ENCODE measurements at places on chromosomes 12 and 14.

DNA sequence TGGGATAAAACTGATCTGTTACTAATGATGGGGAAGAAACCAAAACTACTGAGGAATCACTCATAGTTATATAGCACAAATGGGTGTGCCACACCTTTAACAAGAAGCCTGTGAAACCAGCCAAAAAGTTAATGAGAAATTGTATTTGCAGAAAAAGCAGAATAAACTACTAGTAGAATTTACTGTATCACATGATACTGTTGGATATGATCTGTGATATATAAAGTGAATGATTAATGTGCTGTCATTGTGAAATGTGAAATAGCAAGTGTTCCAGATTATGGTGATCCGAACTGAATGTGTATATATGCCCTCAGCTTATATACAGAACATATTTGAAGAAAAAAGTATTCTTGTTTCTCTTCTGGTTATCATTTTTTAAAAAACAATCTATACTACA, 30.5 kb downstream of the VEZT start:
- no peak for DNase-seq

DNA sequence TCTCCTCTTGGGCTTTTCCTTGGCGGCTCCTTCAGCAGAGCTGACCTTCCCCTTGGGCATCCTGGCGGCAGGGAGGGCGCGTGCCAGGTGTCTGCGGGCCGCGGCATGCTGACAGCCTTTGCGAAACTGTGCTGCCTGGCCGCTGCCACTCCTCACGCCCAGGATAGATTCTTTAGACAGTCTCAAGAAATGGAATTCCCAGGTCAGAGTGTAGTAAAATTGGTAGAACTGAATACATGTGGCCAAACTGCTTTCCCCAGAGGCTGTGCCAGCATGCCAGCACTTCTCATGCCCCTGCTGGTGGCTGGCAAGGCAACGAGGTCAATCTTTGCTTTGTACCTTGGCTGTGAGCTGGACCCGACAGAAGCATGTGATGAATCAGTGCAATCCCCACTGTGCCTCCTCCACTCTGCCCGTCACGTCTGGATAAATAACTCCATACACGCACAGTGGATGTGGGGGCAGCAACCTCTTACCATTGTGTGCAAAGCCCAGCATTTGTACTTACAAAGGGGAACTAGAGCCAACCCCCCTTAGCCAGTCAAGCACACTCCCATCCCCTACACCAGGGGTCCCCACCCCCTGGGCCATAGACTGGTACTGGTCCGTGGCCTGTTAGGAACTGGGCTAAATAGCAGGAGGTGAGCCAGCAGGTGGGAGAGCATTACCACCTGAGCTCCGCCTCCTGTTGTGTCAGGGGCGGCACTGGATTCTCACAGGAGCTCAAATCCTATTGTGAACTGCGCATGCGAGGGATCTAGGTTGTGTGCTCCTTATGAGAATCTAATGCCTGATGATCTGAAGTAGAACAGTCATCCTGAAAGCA, 90.9 kb downstream of the ACTN1 start:
- DNase-seq = no peak

DNA sequence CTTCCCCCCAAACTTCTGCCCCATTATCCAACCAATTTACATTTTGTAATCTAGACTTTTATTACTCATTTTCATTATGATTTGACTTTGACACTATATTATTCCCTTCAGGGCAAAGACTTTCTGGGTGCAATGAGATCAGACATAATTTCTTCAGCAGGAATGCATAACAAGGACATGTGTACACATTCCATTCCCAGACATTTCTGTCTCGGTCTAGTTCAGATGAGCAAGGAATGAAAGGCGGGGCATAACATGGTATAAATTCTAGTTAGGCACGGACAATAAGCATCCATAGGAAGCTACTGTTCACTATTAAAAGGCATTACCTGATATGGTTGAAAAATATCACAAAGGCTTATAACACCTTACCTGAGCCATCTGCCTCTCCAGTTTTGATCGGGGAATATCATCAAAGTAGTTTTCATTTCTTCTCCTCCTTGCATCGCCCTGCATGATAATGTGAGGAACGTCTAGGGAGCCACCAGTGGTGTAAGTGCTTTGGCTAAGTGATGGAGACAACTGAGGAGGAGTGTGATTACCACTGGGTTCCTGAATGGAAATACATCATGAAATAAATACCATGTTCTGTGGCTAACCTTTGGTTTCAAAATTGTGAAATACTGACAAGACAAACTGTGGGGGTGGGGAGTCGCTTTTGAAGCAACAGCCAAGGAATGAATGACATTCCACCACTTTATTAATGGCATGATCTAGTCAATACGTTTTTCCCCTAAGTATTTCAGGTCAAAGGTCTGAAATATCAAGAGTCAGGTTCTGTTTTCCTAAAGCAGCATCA, 183.9 kb downstream of the APAF1 start:
- DNase-seq = no peak

GRCh38 chr14:45103806-45104205, 19.9 kb downstream of the PRPF39 start:
- no peak for DNase-seq

- DNase-seq = no peak
Measured at GRCh38 chr14:93023802-93024434, 91.8 kb downstream of the ITPK1 start.

DNA sequence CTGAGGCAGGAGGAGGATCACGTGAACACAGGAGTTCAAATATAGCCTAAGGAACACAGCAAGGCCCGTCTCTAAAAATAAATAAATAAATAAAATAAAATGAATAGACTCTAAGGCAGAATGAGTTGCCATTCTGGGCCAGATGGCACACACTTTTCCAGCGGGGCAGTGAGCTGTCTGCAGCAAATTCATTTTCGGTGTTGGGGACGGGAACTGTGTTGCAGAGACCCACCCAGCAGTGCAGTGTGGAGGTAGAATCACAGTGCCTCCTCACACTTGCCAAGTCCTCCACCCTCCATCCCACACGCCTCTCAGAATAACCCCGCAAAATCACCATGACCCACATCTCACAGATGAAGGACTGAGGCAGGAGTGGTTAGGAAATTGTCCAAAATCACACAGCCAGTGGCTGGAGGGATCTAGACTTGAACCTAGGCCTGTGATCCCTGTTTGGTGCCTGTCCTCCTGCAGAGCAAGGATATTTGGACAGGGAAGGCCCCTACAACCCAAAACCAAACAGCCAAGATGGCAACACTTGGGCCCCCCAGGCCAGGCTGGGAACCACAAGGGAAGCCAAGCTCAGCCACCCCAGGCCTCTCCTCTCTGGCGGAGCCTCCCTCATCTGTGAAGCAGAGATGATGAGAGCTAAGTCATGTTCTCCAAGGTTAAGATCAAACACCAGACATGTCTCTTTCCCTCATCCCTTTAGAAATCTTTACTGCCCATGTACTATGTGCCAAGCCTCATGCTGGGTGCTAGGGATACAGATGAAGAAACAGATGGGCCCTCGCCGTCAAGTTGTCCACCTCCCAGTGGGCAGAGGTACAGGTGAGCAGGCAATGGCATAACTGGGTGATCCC, 152.7 kb downstream of the DPF3 start:
- DNase-seq = no peak

- no peak for DNase-seq
Measured at GRCh38 chr14:104140213-104140462, 1.8 kb downstream of the KIF26A start.

GRCh38 chr12:2283916-2284315, 231.1 kb downstream of the CACNA1C start:
- DNase-seq = no peak

GRCh38 chr12:118107011-118107410, 3.2 kb upstream of the VSIG10 start:
- no peak for DNase-seq

GRCh38 chr14:58717813-58718212, 80.1 kb downstream of the DACT1 start:
- no peak for DNase-seq

DNA sequence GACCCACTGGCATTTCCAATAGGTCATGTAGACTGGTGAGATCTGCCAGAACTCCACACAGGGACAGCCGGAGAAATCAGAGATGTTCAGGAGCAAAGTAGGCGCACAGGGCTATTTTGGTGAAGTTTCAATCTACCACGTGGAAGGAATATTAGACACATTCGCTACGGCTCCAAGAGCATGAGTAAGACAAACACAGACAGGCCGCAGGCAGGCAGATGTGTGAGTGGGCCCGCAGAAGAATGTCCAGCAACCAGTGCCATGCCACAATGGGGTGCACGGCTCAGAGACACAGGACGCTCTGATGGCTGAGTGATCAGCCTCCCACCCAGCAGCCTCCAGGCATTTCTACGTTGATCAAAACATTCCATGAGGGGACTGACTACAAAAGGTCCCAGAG, 10.4 kb downstream of the SLC15A4 start:
- DNase-seq = no peak

DNA sequence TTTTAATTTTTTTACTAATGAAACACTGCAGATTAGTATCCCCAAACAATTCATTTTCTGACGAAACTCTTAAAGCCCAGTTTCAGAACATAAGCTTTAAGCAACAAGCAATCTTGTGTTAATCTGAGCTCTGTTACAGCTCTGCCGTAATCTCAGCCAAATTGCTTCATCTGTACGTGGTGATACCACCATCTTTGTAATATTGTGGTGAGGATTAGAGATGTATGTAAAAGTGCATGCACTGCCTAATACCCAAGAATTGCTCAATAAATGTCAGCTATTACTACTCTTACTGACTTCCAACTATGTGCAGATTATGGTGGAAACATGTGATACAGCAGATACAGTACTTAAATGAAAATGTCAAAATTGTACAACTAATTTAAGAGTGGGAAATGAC, 1.8 kb downstream of the AKAP5 start:
- DNase-seq = no peak

DNA sequence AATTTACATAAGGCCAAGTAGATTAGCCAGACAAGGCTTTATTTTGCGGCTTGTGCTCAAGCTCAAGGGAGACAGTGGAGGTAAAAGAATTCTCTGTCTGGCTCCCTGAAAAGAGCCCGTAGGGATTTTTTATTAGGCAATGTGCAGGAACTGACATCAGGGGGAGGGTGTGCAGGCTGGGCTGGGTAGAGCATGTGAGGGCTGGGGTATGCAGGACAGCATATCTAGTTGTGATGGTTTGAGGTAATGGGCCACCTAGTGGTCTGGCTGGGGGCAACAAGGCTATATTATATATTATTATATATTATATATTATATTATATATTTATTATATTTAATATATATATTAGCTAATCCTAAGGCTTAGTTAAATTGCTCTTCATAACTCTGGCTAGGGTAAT, 102.1 kb downstream of the TMEM117 start:
- DNase-seq = no peak

DNA sequence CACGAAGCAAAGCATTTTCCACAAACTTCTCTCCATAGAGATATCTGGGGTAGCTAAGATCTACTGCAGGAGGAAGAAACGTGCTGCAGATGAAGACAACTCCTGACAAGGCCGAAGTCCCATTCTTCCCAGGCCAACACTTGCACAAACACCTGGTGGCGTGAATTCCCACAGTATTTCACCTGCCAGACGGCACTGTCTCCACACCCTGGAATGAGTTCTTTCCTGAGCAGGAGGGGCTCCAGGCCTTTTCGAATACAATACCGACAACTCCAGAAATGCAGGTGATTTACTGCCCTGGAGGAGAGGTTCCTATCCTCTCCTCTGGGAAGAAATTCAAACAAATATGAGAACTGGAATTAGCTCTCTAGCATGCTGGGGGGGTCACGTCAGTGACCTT, 179.9 kb downstream of the MON2 start:
- no peak for DNase-seq
